ENCODE measurements at places on chromosomes 4 and X.

DNA sequence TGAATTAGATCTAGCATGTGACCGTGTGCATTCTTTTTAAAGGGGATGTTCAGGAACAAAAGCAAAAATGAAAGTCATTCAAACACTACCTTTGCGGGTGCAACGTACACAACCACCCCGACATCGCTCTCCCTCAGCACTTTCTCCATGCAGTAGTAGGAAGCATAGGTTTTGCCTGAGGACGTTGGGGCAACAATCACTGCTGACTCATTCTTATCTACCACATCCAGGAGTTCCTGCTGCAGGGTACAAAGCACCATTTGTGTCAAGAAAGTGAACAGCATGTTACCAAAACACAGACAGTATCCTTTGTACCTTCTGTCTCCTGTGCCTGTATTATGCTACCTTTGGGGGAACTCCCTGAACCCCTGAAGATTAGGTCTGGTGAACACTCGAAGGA, 58.6 kb downstream of the DDX60L start:
- no peak for DNase-seq

- no peak for DNase-seq
Observed at GRCh38 chr4:65670331-65671031, at the start of gene EPHA5. EPHA5 (minus strand) TSS chr4:65670489; CDS start chr4:65669742, 747 bp downstream.

DNA sequence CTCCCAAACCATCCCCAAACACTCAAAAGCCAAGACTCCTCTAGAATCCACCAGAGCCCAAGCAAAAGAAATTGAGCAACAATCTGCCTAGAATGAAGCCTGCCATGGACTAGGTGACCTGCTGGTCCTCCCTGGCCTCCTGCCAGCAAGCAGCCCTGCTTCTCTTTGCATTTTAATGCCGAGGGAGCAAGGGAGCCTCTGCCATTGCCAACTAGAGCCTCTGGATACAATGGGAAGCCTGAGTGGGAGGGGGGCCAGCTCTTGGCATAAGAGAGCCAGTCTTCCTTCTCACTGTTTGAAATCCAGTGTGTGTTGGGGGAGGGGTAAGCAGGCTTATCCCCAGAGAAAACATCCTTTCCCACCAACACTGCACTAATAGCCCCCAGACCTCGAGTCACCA, 1.5 kb upstream of the GDPD2 start:
- no peak for DNase-seq

DNA sequence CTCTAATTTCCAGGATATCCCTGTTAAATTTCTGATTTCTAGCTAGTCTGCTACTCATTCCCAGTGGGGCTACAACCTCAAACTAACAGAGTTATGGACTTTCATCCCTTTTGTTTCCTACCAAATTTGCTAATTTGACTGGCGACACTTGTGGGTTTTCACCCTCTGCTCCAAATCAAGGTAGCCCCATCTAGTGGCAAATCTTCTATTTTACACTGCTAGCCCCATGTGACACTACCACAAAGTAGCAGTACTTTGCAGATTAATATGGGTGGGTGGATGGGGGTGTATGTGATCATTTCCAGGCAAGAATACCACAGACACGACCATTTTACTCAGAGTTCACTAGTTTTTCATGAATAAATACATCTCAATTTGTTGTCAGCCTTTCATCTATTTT, 150.3 kb downstream of the MSL3 start:
- no peak for DNase-seq

DNA sequence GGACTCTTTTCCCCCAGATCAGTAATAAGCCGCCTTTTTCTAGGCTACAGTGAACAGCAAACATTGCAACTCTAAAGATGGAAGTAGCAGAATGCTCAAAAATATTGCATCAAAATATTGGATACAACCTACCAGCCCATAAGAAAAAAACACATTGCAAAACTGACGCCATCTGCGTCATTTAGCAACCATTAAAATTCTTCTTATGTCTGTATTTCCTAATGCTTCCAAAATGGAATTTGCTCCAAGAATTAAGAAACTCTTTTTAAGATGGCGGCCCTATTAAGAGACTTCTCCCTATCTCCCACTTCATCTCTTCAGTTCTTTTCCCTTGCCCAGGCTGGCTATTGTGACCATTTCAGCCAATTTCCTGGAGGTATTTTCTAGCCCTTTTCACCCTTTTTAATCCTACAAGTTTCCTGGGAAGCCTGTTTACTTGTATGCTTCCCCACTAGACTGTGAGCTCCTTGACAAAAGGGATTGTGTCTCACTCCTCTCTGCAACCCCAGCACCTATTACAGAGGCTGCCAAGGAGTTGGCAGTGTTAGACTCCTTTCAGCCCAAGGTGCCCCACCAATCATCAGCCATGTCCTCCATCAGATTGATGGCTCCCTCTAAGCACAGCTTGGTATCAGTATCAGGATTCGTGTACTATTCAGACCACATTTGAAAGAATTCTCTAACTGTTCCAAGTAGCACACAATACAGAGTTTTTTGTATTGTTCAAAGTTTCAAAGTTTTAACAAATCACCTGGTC, 4.4 kb downstream of the GPC3 start:
- DNase-seq, result no peak

DNA sequence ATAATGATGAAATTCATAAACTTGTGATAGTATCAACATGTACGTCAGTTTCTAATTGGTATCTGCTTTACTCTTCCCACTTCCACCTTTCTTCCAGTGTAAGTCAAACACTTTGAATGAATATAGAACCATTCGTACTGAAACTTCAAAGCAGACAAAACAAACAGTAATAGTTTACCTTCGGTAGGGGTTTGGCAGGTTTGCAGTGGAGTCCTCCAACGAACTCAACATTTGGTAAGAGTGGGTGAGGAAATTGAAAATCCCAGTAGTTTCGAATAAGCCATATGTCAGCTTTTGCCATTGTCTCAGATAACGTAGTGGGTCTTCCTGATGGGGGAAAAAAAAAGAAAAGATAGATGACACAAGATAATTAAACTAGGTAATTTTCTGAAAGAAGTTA, 2.2 kb downstream of the UGT2B4 start:
- no peak for DNase-seq

DNA sequence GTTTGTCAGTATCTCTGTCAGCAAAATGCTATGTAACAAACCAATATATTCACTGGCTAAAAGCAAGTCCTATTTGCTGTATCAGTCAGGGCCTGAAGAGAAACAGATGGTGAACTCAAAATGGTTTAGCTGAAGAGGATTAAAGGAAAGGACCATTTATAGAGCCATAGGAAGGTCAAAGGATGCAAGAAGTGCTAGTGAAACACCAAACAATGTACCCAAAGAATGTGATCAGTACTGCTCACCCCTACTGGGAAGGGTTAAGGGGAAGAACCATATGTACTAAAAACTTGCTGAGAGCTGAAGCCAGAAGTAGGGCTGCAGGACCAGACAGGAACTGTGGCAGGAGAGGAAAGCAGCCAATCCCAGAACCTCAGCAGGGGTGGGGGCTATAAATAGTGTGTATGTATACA, 479.3 kb downstream of the INPP4B start:
- no peak for DNase-seq

- DNase-seq, result no peak
Observed at GRCh38 chr4:181569553-181569952, 673.6 kb upstream of the TENM3 start.

GRCh38 chr4:161519611-161520010, 644.2 kb downstream of the FSTL5 start:
- no peak for DNase-seq

GRCh38 chr4:89000844-89001360, 56.1 kb downstream of the FAM13A start:
- no peak for DNase-seq

DNA sequence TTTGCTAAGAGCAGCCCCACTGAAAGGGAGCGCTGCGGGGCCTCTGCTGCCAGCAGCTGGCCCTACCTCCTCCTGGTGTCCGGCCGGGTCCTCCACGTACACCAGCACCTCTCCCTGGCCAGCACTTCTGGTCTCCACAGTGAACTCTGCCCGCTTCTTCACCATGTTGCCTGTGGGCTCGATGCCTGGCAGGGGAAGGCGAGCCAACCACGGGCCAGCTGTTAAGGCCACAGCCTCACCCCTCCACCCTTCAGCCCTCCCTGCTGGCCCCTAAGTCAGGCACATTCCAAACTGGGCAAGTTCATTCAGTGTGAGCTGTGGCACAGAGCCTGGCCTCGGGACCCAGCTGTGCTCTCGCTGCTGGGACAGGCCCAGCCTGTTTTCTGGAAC, 7.8 kb downstream of the FLNA start:
- no peak for DNase-seq

DNA sequence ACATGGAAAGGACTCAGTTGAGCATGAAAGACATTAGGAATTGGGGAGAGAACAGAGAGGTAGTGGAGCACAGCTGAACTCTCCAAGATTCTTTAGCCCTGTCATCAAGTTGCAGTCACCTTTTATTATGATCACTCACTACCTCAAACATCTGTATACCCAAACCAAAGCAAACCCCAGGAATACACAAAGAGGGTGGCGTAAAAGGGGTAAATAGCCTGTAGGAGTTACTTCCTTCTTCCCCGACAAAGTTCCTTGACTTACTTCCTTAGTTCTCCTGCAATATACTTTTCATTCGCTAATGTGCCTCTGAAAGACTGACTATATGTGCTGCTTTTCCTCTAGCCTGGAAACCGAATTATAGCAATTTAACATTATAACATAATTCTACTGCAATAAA, 159.9 kb downstream of the SPRY1 start:
- no peak for DNase-seq

DNA sequence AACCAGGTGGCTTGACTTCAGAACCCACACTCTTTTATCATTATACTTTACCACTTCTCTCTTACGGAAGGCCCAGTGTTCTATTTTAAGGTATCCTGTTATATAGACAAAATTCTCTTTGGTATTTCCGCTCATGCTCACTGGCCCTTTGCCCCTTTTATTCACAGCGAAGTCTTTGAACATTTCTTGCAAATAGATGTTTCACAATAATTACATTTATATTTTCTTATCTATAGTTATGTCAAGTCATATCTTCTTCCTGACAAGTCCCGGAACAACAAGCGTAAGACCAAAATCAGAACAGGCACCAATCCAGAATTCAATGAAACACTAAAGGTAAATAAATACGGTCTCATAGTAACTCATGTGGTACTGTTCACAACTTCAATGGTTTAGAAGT, 102.0 kb downstream of the SYTL5 start:
- DNase-seq, result no peak

- DNase-seq, result no peak
Observed at GRCh38 chr4:102501447-102501696, 213 bp downstream of the NFKB1 start.

DNA sequence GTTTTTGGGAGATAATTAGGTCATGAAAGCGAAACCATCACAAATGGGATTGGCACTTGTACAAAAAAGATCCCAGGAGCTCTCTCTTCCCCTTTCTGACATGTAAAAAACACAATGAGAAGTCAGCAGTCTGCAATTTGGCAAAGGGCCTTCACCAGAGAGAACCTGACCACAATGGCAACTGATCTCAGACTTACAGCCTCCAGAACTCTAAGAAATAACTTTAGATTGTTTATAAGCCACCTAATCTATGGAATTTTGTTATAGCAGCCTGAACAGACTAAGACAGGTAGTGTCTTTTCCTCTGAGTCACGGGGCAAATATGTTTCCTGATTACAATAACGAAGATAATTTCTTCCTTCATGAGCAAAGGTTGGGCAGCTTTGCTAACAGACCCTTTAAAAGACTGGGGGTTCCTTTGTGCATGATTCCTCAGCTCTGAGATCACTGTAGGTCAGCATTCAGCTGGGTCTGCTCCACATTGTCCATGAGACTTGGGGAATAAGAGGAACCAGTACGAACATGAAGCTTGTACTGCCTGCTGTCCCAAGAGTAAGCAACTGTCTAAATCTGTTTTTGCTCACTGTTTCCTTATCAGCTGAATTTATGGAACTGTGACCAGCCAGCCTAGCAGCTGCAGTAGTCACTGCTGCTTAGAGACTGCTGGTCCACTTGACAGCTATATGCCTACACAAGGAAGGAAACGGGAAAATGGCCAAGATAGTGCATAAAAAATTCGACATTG, 191.6 kb downstream of the ANAPC10 start:
- DNase-seq, result no peak

GRCh38 chr4:72577211-72577610, 8.2 kb upstream of the ADAMTS3 start:
- no peak for DNase-seq

- DNase-seq, result no peak
Observed at GRCh38 chr4:44791831-44792230, 65.5 kb upstream of the GNPDA2 start.

DNA sequence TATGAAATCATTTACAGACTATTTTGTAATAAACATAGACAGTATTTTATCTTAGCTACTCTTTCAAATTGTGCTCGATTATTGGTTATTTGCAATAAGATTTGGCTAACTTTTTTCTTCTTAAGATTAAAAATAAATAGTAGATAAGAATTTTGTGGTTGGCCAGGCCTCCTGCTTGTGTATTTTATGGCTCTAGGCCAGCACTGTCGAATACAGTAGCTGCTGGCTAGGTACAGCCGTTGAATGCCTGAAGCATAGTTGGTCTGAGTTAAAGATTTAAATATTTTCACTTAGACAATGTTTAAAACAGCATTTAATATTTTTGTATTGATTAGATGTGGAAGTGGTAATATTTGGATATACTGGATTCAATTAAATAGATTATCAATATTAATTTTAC, 481.0 kb downstream of the SPRY1 start:
- no peak for DNase-seq

DNA sequence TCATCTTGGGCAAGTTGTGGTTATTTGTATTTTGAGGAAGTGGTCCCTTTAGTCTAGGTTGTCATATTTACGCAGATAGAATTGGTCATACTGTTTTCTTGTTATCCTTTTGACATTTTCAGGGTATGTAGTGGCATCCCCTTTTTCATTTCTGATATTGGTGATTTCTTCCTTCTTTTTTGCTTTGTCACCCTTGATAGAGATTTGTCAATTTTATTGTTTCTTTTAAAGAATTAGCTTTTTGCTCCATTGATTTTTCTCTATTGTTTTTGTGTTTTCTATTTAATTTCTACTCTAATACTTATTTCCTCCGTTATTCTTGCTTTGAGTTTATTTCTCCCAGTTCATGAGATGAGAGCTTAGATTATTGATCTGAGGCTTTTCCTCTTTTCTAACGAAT, 87.7 kb downstream of the CPEB2 start:
- no peak for DNase-seq

GRCh38 chr4:81142744-81143143, 72.3 kb downstream of the PRKG2 start:
- DNase-seq, result no peak

DNA sequence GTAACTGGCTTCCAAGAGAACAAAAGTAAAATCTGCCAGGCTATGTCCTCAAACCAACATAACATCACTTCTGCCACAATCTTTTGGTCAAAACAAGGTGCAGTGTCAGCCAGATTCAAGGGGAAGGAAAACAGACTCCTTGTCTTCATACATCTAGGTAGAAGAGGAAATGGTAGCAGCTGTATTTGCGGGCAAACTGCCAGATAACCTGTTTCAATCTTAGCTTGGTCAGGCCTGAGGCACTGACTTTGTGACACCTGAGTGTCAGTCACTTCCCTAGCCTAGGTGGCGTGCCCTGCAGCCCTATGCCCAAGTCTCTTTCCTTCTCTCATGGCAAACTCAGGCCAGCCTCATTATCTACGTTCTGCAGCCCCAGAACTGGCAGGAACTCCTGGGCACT, 146.2 kb upstream of the JADE1 start:
- DNase-seq, result no peak
